ENCODE measurements at places on chromosomes 5 and 9.

- DNase-seq: no peak
Observed at GRCh38 chr5:135503871-135504270, 31.9 kb downstream of the NEUROG1 start.

GRCh38 chr9:87226896-87227295, 270.8 kb upstream of the DAPK1 start:
- no peak for DNase-seq

DNA sequence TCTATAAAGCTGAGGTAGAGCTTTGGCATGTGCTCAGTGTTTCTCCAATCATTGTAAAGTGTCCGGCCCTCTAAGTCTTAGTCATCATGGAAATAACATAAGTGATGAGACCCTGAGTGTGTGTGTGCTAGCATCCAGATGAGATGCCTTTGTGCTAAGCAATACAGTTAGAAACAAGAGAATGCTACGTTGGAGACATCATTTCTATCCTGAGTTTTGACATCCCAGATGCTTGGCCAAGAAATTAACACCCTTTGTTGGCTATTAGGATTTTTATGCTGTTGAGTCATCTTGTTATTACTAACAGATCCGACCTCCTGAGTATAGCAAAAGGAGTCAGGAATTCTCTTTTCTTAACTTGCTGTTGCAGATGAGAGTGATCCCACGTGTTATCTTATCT, 508.0 kb downstream of the GADD45G start:
- DNase-seq: no peak

DNA sequence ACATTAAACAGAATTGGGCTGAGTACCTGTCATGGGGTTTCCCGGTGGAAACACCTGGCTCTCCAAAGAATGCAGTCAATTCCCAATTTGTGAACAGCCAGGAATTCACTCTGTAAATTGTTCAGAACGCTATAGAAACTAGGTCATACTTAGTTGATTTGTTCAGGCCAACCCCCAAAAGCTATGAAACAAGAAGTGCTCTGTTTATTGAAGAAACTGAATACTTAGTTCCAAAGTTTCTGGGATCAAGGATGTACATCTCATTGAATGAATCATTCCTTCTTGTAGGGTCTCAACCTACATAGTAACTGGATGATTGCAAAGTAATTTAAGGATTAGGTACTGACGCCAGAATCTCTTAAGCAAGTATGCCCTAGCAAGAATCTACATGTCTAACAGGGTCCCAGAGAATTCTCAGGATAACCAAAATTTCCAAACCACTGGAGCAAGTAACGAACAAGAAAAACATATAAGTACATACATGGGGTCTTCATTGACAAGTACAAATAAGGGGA, 659 bp upstream of the TUSC1 start:
- no peak for DNase-seq

DNA sequence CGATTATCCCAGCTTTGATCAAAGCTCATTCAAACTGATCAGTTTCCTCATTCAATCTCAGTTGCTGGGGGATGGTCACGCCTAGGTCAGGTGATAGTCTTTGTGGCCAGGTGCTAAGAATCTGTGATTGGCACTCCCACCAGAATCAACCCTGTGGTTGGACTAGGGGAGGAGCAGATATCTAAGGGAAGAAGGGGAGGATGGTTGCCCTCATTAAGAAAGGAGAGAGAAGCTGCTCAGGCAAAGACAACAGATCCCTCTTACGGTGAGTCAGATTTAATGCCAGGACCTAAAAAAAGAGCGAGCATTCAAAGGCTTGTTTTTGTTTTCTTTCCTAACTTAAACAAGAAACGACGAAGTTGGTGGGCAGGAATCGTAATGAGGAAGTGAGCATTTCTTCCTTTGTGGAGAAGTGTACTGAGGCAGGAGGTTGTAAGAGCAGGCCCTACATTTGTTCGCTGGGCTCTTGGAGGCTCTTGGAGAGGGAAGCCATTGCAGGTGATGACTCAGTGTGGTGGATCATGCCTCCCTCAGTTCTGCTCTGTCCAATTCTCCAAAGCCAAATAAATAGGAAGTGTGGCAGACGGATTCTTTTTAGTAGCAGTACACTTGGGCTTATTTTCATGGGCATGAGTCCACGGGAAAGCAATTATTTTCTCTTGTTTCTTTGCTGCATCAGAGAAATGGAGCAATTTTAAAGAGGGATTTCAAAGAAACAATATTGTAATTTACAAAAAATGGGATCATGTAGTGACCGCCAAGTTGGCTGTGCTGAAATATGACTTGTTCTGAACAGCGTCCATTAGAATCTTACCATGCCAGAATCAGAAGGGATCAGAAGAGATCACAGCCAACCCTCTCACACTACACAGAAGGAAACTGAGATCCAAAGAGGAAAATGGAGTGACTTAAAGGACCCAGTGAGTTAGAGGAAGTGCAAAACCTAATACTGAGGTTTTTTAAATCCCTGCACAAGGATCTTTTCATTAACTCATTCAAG, 18.7 kb upstream of the TGFBR1 start:
- no peak for DNase-seq
